ENCODE measurements at places on chromosomes 1 and 21.

DNA sequence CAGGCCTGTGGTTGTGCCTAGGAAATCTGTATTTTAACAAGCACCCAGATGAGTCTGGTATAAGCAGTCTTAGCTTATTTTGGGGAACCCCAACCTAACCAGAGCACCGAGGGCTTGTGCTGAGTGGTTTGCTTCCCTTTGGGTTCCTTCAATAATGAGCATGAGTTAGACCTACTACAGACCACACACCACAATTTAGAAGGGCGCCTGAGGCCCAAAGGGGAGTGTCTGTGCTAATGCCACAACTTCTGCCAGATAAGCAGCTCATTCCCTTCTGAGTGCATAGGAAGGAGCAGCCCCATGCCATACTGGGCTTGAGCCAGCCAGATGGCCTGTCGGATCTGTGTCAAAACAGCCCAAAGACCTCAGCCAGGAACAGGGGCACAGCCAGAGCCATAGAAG is 15.4 kb upstream of the LSS start:
- no peak for DNase-seq

DNA sequence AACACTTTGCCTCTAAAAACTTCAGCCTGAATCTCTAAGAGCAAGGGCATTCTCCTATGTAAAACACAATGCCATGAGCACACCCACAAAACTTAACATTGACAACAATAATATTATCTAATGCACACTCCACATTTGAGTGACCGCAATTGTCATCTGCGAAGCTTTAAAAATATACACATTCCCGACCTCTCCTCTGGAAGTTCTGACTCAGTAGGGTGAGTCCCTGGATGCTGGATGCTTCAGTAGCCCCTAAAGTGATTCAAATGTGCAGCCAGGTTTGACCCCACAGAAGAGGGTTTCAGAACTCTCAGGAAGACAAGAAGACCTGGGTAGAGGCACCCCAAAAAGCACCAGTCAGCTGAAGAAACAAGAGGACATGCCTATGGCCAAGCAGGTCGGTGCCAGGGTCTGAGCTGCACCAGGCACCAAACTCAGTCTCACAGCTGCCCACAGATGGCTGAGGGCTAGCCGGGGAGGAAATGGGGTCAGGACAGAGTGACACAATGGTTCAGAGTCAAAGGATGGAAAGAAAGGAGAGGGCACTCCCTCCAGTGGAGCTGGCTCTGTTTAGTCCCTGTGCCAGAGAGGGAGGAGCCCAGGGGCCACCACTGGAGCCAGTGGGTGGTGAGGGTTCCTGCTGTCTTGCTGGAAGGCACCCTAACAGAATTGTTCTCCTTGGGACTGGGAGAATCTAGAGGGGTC is 17.4 kb downstream of the PIK3C2B start:
- DNase-seq = no peak

- DNase-seq = peak; percentile 14
Measured at GRCh38 chr1:221718381-221719277, 23.3 kb downstream of the DUSP10 start.

DNA sequence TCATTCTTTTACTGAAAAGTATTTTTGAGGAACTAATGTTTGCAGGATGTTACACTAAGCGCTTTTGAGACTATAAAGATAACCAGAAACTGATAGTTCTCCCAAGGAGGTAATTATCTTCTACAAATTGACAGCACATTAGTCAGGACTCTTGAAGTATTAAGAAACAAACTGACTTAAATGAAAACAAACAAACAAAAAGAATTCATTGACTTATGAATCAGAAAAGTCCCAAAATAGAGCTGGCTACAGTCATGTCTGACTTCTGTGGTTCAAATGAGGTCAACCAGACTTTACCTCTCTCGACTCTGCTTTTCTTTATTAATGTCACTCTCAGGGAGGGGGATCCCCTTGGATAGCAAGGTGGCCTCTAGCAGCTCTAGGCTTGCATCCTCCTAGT is 296.8 kb downstream of the TPR start:
- DNase-seq = no peak

DNA sequence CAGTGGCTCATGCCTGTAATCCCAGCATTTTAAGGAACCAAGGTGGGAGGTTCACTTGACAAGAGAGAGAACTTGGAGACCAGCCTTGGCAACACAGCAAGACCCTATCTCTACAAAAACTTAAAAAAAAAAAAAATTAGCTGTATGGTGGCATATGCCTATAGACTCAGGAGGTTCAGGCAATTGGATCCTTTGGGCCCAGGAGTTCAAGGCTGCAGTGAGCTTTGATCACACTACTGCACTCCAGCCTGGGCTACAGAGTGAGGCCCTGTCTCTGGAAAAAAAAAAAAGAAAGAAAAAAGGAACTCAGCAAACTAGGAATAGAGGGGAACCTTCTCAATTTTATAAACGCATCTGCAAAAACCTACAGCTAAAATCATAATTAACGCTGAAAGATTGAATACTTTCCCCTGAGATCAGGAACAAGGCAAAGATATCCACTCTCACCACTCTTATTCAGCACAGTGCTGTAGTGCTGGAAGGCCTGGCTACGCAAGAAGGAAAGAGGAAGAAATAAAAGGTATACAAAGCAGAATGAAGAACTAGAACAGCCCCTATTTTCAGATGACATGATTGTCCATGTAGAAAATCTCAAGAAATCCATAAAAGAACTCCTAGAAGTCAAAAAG is 21.6 kb downstream of the HSF2BP start:
- DNase-seq = no peak

DNA sequence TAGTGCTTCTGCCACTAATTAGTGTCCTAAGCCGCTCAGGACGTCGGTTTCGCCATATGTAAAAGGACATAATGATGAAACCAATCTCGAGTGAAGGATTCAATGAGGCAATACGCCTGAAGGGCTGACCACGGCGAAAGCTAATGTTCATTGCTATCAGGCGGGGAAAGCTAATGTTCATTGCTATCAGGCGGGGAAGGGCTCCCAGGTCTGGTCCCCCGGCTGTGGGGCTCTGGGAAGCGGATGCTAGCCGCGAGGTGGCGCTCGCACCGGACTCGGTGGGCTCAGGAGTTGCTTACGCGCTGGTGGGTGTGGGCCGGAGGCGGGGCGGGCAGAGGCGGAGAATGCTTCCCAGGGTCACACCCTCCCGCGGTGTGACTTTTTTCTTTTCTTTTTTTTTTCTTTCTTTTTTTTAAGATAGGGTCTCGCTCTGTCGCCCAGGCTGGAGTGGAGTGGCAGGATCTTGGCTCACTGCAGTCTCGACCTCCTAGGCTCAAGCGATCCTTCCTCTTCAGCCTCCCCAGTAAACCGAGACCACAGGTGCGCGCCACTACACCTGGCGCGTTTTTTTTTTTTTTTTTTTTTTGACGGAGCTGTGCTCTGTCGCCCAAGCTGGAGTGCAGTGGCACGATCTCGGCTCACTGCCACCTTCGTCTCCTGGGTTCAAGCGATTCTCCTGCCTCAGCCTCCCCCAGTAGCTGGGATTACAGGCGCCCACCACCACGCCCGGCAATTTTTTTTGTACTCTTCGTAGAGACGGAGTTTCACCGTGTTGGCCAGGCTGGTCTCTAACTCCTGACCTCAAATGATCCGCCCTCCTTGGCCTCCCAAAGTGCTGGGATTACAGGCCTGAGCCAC is 1.1 kb upstream of the PEAR1 start:
- peak; percentile 96 for DNase-seq

GRCh38 chr1:16073490-16074119 is at the start of gene FAM131C:
Gene FAM131C, minus strand, starts transcription at chr1:16073651. Its CDS starts 209 bp downstream, at chr1:16073442.
- peak; percentile 79 for DNase-seq
